NCI-H460 (cell line): ENCODE measurements at places on chromosomes 2 and 18. TPM values are rescaled to one million over a fixed set of nuclear protein-coding genes. Genes with fewer than 3 reads are reported as not detected.
A peak's percentile ranks its signal among the peaks of the same experiment; 100 is the strongest.

DNA sequence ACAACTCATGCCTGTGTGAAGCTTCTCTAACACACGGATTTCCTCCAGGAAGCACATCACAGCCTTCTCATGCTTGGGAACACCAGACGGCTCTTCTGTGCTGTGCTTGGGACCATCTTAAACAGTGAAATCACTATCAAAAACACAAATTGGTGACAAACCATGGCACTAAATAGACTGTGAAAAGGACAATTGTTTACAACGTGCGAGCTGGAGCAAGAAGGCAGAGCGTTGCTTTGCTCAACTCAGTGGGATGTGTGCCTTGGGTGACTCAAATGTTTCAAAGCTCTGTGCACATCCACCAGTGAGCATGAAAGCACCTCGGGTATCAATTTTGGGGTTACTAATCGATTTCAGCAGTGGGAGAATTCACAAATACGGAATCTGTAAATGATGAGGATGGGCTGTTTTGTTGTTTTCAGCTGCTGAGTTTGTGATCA is 182.4 kb upstream of the ARL4C start:
- DNase-seq: peak; percentile 19

The GAREM1 gene
- 7.8 and 9.5 TPM in 2 replicates for total RNA-seq

The GREB1 gene
- 1.8 and 2.4 TPM in 2 replicates for total RNA-seq

The ATOH8 gene
- total RNA-seq: 0.89 and 1.4 TPM in 2 replicates

The ONECUT2 gene
- 0.17 and 0.22 TPM in 2 replicates for total RNA-seq
